Right lobe of liver (tissue), 6 donors: ENCODE measurements at places on chromosomes 3 and 15. TPM values are rescaled to one million over a fixed set of nuclear protein-coding genes. Genes with fewer than 3 reads are reported as not detected.

The MYL3 gene
- 0.64 TPM for total RNA-seq

The PLSCR4 gene
- total RNA-seq, result 25.2 TPM

The MCF2L2 gene
- total RNA-seq, result 0.19 TPM

The TEX55 gene
- total RNA-seq, result not detected

The MTMR10 gene
- total RNA-seq, result 16.2 TPM

The ATP10A gene
- total RNA-seq, result 0.60 TPM

DNA sequence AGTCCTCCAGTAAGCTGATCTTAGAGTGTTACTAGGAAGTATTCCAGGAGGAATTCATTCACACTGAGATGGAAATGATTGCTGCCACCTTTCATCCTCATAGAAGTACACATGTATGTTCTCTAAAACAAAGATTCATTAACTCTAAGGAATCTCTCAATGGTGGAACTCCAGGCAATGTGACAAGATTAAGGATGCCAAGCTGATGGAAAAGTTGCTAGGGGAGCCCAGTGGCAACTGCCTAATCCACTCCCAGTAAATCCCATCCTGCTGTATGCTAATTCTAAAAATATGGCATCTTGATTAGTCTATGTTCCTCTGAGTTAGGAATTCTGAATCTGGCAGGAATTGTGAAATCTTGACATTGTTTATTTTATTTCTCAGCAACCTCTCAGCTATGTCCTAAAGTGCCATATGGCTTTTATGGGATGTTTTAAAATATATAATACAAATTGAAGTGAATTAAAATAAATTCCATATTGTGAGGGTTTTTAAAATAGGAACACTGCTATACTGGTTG lies 210.0 kb upstream of the TRIM42 start:
- DNase-seq, result no peak

- DNase-seq, result no peak
These were observed 275.0 kb upstream of the SLCO3A1 start for GRCh38 chr15:91578511-91578910.

DNA sequence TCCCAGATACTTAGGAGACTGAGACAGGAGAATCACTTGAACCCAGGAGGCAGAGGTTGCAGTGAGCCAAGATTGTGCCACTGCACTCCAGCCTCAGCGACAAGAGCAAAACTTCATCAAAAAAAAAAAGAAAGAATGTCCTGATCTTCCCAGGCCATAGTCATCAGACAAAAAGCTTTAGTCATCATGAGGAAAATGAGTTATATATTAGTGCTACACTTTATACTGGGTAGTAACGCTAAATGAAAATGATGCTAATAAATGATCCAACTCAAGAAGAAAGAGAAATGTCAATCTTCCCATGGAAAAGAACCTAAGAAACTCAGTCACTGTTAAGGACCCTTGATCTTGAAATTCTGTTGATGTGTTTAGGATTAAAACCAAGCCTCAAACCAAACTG lies 26.3 kb upstream of the TRIM59 start:
- DNase-seq, result no peak

- no peak for DNase-seq
These were observed 9.3 kb downstream of the GRAMD1C start for GRCh38 chr3:113847664-113848461.

DNA sequence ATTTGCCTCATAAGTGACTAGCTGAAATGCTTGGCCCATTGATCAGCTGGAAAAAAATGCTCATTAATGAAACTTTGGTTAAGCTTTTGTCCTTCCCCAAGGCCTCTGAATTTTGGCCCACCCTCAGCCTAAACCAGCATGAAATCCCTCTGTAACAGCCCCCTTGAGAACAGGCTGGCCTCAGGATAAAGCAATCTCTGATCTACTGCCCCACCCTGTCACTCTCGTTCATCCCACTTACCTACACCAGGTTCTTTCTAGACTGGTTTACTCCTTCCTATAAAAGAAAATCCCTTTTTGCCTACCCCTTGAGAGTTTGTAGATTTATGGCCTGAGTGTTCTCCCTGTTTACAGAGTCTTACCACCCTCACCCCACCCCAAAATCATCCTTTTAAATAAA lies 3.4 kb upstream of the AEN start:
- DNase-seq, result no peak

GRCh38 chr3:141440942-141441341 lies 45.9 kb upstream of the RASA2 start:
- DNase-seq, result no peak

DNA sequence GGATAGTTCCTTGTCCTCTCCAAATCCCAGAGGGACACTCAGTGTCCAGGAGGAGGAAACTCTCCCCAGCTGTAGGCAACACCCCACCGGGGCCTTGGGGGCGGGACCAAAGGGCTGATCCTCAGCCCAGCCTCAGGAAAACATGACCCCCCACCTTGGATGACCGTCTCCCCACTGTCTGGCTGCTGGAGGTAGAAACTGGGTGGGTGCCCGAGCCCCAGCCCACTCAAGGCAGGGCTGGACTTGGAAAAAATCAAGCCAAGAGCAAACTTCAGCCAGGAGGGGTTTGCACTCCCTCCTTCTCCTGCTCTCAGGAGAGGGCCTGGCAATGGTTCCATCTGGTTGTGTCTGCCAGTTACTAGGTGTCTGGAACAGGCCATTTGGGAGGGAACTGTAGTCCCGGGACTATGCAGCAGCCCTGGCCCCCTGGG lies 3.6 kb upstream of the RASL12 start:
- no peak for DNase-seq

GRCh38 chr3:132444383-132444782 lies 27.1 kb downstream of the DNAJC13 start:
- no peak for DNase-seq

DNA sequence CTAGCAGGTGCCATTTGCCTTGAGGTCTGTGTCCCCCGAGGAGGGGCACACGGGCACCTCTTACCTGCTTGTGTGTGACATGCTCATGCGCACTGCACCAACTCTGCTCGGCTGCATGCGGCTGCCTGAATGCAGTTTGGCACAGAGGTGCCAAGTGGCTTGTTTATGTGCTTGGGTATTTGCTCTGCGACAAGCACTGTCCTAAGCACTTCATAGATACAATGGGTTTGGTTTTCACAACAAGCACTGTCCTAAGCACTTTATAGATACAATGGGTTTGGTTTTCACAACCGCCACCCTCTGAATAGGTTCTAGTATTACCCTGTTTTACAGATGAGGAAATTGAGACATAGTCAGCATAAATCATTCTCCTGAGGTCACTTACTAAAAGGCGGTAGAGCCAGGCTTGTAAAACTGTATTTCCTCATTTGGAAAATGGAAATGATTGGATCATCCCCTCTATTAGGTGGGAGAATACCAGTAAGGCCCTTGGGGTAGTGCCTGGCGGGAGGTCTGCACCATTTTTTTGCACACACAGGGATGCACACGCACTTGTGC lies 487 bp downstream of the ITIH4 start:
- no peak for DNase-seq

DNA sequence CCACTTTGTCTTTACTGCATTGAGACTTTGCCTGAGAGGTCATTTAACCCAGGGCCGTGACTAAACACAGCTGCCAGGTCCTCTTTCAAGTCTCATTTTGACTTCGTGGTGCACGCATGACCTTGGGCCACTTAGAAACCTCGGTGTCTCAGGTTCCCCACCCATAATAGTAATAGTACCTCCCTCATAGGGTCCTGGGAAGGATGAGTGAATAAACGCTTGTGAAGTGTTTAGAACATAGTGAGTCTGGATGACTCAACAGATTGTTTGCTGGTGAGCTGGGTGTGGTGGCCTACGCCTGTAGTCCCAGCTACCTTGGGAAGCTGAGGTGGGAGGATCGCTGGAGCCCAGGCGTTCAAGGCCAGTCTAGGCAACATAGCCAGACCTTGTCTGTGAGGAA lies 56.3 kb downstream of the BDH1 start:
- no peak for DNase-seq

DNA sequence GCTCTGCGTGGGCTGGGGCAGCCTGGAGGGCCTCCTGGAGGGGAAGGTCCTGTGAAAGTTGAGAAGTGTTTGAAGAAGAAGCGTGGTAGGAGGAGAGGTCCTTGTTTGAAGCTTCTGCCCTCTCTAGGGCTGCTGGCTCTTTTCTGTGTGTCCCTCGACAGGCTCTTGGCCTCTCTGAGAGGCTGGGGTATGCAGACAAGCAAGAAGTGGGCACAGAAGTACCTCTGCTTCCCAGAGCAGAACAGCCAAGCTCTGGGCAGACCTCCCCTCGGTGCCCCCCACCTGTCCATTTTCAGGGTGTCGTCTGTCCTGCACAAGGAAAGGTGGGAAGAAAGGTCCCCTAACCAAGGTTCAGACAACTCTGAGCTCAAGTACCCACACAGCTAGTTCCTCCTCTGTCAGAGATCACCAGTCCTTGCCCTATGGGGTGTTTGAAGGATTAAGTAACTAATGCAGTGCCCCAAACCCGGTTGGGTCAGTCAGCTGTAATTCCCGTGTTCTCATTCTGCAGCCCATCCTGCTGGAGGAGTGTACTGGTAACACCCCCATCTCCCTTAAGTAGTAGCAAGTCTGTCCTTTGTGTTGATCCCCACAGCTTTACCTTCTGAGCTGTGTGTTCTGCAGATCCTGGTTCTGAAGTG lies 6.3 kb downstream of the CSK start:
- DNase-seq, result no peak

- peak; percentile 90 for DNase-seq
These were observed 34.0 kb upstream of the RPP14 start for GRCh38 chr3:58271901-58272501.

GRCh38 chr15:58115692-58116091 lies 22.5 kb upstream of the AQP9 start:
- DNase-seq, result no peak

- DNase-seq, result no peak
These were observed 47.4 kb upstream of the SYN2 start for GRCh38 chr3:11956781-11957180.

- no peak for DNase-seq
These were observed 3.0 kb downstream of the LPCAT4 start for GRCh38 chr15:34364041-34364440.

- DNase-seq, result no peak
These were observed 66.1 kb downstream of the SLC30A4 start for GRCh38 chr15:45456212-45457106.

- DNase-seq, result no peak
These were observed 338.1 kb upstream of the ARHGEF26 start for GRCh38 chr3:153783106-153783505.

DNA sequence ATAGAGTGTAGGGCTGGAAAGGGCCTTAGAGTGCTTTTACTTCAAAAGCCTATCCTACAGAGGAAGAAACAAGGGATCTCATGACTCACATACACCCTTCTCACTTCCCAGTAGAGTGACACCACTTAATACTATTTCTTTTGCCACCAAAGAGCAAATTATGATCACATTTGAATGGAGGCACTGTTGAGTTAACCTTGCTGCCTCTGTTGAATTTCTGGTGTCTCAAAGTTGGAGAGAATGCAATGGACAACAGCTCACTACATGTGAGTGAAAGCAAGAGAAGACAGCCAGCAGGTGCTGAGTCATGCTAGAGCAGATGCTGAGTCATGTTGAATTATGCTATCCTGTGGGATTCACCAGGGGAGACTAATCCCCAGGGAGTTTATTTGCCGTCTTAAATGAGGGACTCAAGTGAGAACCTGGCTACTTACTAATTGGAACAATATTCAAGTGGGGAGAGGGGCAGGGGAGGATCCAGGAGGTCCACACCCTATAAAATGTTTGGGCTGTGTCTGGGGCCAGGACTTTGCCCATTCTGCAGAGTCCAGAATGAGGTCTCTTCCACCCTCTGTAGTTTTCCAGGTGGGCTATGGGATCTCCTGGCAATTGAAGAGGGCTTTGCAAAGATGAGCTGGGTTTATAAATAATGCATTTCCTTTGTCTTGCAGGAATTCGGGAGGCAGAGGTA lies 35.8 kb downstream of the ST8SIA2 start:
- DNase-seq, result no peak

GRCh38 chr3:178001670-178002101 lies 534.5 kb upstream of the KCNMB2 start:
- DNase-seq, result no peak

DNA sequence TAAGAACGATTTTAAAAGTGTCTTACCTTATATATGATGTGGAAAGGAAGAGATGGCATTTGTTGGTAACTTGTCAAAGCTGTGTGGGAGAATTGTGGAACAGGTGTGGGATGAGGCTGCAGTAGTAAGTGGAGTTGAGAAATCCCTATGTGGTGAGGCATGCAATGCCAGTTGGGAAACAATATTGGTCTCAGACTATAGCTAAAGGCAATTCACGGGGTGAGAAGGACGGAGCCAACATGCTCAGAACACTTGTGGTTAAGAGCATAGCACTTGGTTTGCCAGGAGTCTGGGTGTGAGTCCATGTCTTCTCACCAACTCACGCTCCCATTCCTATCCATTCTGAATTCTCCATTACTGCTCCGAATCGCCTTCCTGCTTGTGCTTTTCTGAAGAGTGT lies 615.6 kb upstream of the ADAMTS9 start:
- no peak for DNase-seq

DNA sequence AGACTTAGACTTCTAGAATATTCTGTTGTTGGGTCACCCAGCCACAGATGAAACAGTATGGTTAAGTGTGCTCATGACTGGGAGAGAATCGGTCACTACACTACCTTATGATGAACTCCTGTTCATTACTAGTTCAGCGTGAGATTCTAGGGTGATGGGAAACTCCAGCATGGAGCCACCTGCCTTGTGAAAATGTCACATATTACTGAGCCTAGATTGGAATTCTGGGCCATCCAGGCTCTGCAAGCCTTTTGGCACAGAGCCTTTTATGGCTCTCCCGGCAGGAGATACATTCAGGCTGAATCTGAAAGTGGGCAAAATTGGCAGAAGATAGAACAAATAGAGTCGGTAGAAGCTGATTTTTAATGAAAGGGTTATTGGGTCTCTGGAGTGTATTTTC lies 19.0 kb downstream of the NANOGP8 start:
- no peak for DNase-seq

DNA sequence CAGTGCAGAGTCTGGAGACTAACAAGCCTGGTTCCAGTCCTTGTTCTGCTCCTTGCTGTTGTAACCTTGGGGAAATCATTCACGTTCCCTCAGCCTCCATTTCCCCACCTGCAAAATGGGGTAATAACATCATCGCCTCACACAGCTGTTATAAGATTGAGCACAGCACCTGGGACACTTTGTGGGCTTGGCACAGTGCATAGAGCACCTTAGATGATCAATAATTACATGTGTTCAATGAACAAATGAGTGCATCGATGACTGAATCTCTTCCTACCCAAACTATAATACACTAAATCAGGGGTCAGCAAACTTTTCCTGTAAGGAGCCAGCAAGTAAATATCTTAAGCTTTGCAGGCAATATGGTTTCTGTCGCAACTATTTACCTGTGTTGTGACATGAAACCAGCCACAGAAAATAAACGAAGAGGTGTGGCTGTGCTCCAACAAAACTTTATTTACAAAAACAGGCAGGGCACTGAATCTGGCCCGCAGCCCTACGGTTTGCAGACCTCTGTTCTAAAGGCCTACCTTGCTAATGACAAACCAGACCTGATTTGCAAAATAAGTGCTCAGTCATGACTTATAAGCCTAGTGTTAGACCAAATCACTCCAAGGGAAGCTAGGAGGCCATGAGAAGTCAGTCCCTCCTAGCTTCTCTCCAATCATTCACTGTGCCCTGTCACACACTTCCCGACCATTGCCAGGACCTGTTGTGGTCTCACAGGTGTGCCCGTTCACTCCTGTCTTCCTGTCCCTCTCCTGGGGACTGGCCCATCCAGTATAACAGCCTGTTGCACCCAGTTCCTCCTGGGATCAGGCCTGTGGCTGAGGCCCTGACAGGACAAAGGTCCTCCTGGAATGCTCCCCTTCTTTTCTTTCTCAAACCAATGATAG lies 149.4 kb upstream of the WNT5A start:
- DNase-seq, result peak; percentile 74
